D341Med (cell line): ENCODE measurements at places on chromosomes 13 and 19.
A peak's percentile ranks its signal among the peaks of the same experiment; 100 is the strongest.

GRCh38 chr13:48403151-48403631 is 9.7 kb downstream of the LPAR6 start:
- no peak for DNase-seq

DNA sequence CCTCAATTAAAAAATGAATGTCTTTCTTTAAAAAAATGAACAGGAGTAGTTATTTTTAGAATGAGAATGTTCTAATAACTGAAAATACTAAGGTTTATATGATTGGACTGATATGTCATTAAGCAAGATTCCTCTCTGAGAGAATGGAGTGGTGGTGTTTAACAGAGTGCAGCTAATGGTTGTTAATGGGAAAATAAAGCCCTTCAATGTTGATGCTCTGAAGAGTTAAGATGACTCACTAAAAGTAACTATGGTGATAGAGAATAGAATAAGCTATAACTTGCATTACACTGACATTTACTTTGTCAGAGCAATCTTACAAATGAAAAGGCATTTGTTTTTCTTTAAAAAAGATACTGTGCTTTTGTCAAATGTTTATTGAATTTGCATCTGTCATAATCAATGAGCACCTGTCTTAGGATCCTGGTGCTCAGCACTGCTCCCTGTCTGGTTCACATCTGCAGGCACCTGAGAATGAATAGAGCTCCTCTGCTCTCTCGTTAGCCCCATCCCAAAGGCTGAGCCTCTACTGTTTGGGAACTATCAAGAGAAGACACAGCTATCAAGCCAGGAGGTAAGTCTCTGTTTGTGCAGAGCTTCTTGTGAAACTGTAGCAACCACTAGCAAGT is 15.1 kb downstream of the PABPC3 start:
- DNase-seq = no peak

- no peak for DNase-seq
Measured at GRCh38 chr13:44874886-44875630, 114.2 kb downstream of the NUFIP1 start.

DNA sequence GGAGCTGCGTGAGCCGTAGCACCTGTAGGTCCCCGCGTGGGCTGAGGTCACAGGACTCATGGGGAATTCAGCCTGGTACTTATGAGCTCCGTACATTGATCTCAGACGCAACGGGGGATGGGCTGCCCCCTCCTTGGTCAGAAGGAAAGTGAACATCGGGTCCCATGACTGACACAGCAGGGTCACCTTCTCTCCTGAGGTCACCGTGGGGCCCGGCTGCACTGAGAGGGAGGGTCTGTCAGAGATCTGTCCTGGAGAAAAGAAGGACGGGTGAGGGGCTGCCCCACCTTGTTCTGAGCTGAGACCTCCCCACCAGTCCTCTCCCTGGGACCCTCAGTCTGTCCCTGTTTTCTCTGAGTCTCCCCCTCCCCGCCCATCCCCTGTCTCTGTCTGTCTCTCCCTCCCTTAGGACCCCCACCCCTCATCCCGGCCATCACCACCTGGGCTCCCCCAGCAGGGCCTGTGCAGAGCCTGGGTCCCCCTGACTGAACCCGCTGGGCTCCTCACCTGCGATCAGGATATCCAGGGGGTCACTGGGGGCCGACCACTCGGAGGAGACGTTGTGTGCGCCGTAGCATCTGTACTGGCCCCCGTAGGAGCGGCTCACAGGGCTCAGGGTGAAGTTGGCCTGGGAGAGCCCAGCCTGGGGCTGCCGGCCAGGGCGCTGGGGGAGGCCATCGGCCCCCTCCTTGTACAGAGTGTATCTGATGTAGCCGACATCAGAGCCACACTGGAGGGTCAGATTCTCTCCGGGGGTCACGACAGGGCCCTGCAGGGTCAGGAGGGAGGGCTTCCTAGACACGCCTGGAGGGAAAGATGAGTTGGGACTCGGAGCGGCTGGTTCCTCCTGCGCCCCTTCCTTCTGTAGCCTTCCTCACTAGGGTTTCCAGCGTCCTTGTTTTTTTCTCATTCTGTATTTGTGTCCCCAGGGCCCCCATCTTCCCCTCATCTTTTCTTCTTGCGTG is 1.8 kb downstream of the LILRA4 start:
- DNase-seq = no peak

GRCh38 chr19:51820831-51821446 is 26.0 kb downstream of the FPR3 start:
- no peak for DNase-seq

- DNase-seq = no peak
Measured at GRCh38 chr19:55370305-55370988, at the start of gene IL11. IL11 (minus strand) TSS chr19:55370463; CDS start chr19:55370310, 153 bp downstream.

DNA sequence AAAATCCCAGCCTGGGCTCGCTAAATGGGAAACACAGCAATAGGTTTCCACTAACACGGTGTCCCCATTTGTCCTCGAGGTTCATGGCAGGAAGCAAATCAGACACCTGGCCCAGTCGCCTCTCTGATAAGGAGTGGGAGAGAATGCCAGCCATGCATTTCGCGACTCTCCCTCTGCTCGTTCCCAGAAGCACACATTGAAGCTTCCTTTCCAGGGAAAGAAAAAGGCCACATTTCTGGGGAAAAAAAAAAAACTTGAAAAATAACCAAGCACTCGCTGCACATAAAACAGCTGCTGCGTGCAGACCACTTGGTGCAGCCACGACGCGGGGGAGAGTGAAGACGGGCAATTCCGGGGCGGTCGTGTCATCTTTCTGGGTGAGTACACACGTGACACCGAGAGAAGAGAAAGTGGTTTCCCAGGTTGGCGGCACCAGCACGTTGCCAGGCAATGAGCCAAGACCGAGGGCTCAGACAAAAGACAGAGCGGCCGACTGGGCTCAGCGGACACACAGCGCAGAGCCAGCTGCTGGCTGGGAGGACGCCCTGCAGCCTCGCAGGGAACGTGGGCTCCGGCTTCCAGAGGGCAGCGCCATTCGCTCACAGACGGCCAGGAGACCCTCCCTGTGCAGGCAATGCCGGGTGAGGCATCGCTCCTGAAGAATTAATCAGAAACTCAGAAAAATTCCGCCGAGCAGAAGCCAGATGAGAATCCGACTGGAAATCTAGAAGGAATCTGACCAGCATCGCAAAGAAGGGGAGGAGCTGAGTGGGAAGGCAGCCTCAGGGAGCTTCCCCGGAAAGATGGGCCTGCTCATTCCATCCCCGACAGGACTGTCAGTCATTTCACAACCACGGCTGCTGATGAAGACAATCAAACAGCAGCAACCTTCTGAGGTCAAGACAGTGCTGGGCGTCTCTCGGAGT is 83.2 kb upstream of the IRS2 start:
- DNase-seq = no peak

DNA sequence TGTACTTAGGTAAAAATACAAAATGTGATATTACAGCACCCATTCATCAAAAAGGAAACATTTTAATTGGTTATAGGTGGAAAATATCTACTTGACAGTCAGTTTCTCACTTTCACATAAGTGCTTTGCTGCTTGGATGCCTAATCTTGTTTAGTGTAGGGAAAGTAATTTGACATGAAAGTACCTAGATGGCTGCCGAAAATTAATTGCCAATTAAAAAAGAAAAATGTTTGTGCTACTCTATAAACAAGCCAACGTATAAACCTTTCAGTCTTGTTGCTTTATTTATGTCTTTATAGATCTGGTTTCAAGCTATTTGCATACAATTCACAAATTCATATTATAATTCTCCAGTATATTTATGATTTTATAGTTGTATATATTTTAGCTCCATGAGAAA is 729.9 kb downstream of the DACH1 start:
- no peak for DNase-seq

- DNase-seq = no peak
Measured at GRCh38 chr13:48216204-48216711, 16.7 kb upstream of the ITM2B start.

DNA sequence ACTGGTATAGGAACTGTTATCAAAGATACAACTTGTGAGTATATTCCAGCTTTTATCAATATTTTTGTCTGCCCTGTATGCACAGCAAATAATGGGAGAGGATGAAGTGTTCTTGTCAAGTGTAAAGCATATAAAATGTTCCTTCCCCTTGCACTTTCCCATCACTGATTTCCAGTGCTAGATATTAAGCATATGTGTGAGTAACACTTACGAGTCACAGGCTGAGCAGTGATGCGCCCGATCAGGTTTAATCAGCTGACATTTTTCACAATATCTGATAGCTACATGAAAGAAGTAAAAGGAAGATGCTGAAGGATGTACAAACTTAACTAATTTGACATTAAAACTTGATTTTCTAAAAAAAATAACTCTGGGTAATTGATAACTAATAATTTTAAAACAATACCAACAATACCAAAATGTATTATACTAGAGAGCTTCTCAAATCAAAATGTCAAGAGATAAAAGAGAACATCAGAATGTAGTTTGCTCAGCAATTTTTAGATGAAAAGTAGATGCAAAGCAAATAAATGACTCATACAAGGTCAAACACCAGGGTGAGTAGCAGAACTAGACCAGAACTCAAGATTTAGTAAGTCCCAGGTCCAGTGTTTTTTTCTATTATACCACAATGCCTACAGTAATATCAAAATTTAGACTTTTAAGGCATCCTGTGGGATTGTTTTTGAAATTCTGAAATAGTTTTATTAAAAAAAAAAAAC is 56.4 kb downstream of the ZDHHC20 start:
- DNase-seq = no peak

DNA sequence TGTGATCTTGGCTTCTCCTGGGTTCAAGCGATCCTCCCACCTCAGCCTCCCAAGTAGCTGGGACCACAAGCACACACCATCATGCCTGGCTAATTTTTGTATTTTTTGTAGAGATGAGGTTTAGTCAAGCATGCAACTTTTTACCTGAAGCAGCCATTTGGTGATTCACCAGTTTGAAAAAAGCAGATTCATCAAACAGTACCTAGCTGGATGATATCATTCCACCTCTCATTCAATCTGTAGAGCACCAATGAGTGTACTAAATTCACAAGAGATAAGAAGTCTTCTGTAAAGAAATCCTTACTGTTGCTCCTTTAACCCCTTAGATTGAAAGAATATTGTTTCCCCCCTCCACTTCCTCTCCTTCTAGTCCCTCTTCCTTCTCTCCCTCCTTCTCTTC is 261.1 kb upstream of the RFC3 start:
- DNase-seq = no peak

DNA sequence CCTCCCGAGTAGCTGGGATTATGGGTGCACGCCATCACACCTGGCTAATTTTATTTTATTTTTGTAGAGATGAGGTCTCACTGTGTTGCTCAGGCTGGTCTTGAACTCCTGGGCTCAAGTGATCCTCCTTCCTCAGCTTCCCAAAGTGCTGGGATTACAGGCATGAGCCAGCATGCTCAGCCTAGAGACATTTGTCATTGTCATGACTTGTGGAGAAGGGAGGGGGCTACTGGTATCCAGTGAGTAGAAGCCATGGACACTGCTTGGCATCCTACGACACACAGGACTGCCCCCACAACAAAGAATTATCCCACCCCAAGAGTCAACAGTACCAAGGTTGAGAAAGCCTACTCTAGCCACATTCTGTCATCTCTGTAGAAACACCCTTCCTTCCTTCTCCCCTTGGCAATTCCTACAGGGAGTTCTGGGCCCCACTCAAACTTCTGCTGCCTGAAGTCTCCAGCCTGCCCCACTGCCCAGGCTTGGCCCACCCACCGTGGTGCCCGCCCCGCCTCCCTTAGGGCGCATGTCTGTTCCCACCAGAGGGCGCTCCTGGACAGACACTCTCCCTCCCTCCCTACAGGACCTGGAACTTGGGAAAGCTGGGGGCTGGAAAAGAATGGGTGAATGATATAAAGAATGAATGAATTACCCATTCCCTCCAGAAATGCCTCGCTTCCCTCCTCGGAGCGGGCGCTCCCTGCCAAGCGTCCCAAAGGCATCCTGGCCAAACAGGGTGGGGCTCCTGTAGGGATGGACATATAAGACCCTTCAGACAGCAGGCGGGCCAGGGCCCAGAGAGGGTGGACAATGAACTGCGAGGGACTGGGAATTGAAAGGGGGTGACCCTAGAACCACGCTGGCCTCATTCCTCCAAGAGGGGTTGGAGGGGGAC is 5.5 kb upstream of the EMP3 start:
- DNase-seq = peak; percentile 85

- DNase-seq = no peak
Measured at GRCh38 chr13:112820318-112820717, 130.5 kb downstream of the ATP11A start.

DNA sequence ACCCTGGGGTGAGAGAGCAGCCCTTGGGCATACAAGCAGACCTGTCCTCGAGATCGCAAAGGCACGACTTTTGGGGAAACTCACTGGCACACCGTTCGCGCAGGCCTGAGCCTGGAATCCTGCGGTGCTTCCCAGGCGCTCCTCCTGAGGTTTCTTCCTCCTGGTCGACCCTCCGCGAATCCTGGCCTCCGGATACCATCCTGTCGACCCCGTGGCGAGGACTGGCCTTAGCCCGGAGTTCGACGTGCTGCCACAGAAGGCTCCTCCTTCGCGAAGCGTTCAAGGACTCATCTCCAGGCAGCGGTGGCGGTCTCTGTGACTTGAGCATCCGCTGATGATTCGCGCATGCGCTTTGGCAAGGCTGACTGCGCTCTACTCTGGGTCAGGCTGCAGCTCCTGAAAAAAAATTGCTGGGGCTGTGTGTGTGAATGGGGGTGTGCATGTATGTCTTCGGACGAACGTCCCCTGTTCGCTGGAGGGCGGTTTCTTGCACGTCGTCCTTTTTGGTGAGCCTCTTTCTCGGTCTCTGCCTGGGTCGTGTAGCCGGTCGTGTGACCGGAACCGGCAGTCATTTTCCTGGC is 64.4 kb upstream of the ZNF527 start:
- no peak for DNase-seq

GRCh38 chr13:23637829-23638228 is 67.6 kb downstream of the TNFRSF19 start:
- no peak for DNase-seq
